MM.1S (cell line): ENCODE measurements at places on chromosomes 6 and 20.

- no peak for DNase-seq
Observed at GRCh38 chr20:63050406-63050805, 43.6 kb upstream of the BHLHE23 start.

DNA sequence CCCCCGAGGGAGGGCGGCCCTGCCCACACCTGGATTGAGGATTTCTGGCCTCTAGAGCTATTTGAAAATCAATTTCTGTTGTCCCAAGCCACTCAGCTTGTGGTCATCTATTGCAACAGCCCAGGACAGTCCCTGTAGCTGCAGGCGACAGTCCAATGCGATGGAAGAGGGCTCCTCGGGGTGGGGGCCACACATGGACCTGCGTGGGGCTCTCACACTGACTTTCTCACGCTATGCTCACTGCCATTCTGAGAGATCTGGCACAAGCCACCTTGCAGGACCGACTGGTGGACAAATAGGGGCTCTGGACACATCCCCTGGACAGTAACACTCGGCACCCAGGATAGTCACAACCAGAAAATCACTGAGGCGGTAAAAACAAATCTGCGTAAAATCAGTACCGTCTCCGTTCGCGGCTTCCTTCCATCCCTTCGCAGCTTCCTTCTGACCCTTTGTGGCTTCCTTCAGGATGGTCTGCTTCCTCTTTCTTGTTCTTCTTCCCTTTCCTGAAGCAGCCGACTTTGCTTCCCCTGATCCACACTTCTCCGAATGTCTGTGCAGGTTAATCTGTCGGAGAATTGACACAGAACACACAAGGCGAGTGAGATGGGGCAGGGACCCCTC is 21.8 kb downstream of the CTCFL start:
- no peak for DNase-seq

- no peak for DNase-seq
Observed at GRCh38 chr6:49336514-49337131, 126.4 kb downstream of the MMUT start.

DNA sequence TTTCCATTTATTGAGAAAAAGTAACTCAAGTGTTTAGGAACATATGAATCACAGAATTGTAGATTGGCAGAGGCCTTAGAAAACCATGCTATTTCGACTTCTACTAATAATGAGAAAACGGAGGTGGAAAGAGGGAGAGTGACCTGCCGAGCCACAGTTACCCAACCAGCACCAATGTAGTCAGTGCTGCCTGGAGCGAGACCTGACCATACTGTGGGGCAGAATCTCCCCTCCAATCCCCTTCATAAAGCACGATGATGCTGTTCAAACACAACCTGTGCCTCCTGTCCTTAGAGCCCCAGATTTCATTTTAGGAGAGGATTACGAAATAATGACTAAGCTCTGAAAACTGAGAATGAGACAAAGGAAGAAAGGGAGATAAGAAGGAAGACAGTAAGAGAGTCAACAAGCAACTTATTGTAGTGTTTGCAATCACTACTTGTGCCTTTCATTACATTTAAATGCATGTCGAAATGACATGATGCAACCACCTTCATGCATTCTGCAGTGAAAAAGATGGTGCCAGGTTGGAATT is 70.6 kb downstream of the ATXN1 start:
- DNase-seq, result no peak

GRCh38 chr6:150765067-150765764 is 100.3 kb upstream of the MTHFD1L start:
- DNase-seq, result no peak

- DNase-seq, result peak; percentile 24
Observed at GRCh38 chr6:21596145-21596948, 2.8 kb downstream of the SOX4 start.

DNA sequence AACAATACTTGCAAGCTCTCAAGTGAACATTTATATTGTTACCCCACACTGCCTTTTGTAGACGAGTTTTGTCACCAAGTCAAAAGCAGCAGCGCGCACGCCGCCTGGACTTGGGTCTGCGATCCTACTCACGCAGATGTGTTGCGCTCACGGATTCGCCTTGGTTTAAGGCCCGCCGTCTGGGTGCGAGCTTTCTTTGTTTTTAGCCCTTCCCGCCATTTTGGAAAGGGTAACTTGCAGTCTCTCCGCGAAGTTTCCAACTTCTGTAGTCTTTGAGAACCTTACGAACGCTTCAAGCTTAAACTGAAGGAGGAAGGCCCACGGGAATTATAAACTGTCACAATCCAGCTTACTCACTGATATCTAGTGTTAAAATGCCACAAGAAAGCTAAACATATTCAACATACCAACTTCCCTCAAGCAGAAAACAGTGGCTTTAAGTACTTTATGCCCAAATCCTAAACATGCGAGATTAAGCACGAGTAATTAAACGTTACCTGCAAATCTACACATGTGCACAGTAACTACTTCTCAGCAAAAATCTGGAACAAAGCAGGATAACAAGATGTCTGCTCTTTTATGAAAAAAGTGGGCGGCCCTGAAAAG is 80.4 kb upstream of the BTN3A2 start:
- DNase-seq, result peak; percentile 77

DNA sequence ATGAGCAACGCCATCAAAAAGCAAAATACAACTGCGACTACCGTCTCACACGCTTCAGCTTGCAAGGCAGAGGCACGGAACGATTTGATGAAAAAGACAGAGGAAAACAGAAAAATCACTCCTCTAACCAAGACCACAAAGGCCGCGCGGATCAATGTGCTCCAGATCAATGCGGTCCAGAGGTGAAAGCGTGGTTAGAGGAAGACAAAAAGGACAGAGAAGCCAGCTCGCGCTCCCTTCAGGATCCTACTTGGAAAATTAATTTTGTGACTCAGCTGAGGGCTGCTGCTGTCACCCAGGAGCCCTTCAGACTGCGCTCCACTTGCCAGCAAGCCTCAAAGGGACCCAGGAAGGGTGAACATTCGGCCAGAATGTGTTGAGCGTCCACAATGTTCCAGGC is 140.2 kb upstream of the RPS6KA2 start:
- DNase-seq, result no peak

DNA sequence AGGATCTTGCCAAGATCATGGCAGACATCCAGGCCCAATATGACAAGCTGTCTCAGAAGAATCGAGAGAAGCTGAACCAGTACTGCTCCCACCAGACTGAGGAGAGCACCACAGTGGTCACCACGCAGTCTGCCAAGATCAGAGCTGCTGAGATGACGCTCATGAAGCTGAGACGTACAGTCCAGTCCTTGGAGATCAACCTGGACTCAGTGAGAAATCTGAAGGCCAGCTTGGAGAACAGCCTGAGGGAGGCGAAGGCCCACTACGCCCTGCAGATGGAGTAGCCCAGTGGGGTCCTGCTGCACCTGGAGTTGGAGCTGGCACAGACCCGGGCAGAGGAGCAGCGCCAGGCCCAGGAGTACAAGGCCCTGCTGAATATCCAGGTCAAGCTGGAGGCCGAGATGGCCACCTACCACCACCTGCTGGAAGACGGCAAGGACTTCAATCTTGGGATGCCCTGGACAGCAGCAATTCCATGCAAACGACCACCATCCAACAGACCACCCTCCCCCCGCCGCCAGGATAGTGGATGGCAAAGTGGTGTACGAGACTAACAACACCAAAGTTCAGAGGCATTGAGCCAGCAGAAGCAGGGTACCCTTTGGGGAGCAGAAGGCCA is 44.7 kb upstream of the GRM4 start:
- no peak for DNase-seq

DNA sequence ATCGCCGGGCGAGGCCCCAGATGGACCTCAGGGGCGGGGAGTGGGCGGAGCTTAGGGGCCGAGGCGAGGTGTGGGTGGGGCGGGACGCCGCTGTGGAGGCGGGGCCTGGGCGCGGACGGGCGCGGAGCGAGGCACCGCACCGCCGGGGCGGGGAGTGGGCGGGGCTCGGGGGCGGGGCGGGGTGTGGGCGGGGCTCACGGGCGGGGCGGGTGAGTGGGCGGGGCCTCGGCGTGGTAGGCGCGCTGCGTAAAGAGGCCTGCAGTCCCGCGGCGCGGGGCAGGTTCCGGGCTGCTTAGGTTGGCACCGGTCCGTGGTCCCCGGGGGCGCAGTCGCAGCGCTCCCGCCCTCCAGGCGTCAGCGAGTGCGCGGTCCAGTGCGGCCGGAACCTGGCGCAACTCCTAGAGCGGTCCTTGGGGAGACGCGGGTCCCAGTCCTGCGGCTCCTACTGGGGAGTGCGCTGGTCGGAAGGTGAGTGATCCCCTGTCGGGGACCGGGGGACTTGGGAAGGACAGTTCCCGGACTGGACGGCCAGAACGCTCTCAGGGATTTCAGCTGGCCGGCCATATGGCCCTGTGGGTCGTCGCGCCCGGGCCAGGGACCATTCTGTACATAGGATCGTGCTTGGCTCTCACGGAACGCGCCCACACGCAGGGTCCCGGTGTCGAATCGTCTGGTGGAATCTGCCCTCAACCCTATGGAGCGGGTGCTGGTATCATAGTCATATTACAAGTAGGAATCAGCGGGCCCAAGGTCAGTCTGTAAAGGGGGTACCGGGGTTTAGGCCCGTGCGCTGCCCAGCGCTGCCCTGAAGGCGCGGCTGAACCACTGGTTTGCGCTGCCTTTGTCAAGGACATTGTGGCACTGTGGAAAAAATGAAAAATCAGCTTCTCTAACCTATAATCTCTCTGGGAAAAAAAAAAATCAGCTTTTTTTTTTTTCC is at the start of gene NQO2:
Gene NQO2, plus strand, starts transcription at position 277 of the 940 bp plus-strand sequence. CDS start 6,659 bp downstream, outside the sequence.
- DNase-seq, result peak; percentile 83

GRCh38 chr6:45448417-45449389 is 71.0 kb upstream of the SUPT3H start:
- peak; percentile 14 for DNase-seq

GRCh38 chr6:127403636-127404035 is 55.6 kb downstream of the KIAA0408 start:
- DNase-seq, result peak; percentile 82

GRCh38 chr20:1926237-1926636 is 31.0 kb downstream of the SIRPA start:
- no peak for DNase-seq

DNA sequence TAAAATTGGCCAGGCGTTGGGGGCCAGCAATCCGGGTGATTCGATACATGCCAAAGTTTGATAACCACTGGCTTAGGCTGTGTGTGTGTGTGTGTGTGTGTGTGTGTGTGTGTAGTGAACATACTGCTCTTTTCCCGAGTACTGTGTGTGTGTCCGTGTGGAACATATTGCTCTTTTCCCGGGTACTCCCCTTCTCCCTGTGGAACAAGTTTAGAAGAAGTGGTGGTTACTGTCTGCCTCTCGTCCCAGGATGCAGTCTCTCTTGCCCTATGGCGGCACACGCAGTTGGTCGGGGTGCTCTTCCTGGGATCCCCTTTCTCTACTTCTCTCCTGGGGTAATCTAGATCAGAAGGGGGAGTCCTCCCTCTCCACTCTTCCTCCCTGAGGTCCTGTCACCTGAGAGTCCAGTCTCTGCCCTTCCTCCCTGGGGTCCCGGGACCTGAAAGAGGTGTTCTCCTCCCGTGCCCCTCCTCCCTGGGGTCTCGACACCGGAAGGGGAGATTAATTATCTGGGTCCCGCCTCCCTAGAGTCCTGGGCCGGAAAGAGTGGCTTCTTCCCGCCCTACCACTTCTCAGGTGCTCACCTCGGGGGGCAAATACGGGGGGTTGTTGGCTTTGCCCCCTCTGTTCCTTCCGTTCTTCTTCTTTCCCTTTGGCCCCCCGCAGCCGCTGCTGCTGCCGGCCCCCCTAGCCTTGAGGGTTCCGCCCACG is 516 bp downstream of the GTPBP2 start:
- peak; percentile 51 for DNase-seq
